Stimulated activated naive CD8-positive, alpha-beta T cell treated with anti-CD3 and anti-CD28 coated beads, Interleukin-15, Interleukin-2, amounts not matched to agents 100 U/mL and 50 U/mL, for 24 hours (primary cell): ENCODE measurements at places on chromosomes 6 and 20.

GRCh38 chr6:150001295-150002008 is 23.9 kb downstream of the RAET1L start:
- DNase-seq, result no peak

DNA sequence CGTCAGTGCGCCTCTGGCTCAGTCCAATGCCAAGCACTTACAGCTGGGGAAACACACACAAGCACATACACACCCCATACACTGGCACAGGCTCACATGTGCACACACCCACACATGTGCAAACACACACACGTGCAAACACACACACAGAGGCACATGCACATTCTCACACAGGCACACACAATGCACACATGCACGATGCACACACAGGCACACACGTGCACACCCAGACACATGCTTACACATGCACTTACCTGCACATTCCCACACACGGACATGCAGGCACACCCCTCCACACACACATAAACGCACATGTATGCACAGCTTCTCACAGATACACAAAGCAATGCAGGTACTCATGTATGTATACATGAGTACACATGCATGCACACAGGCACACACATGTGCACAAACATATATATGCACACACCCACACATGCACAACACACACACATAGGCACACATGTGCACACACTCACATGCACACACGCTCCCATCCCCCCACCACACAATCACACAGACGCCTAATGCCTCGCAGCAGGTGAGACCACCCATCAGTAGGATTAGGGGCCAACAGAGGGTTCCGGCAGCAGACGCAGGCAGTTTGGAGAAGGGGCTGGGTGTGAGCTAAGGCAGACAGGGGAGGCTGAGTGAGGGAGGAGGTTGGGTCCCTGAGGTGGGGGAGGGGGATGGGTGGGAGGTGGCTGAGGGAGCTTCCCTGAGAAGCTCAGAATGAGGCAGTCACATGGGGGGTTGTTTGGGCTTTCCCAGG is 71.2 kb upstream of the SLCO4A1 start:
- DNase-seq, result no peak

DNA sequence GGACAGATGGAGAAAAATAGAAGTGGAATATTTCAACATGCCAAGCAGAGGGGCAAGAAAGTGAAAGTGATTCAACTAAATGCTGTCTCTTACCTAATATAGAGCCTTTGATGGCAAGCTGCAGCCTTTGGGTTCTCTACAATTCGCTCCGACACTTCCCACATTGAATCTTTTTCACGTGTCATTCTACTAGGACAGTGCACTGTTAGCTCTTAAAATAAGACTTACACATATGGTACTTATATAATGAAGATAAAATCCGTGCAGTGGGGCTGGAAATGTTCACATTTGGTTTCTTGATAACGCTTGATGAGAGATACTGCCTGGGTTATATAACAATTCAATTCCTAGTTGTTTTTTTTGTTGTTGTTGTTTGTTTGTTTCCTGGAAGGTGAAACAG is 502.4 kb downstream of the LMBRD1 start:
- no peak for DNase-seq

DNA sequence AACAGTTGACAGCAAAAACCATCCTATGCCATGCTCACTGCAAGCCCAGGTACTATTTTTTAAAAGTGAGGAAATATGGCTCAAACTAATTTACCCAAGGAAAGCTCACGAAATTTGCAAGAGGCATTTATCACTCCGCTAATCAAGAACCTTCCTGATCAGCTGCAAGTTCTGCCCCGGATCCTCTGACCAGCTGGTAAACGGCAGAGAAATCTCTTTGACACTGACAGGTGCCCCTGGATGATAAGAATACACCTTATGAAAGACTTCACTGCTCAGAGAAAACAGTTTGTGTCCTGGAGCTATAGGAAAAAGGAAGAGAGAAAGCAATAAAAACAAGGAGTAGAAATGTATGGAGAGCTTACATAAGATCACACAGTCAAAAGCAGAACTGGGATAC is 6.4 kb downstream of the CNKSR3 start:
- DNase-seq, result no peak

GRCh38 chr6:69059413-69059812 is 424.3 kb downstream of the ADGRB3 start:
- DNase-seq, result no peak

GRCh38 chr6:131281471-131282270 is 146.4 kb downstream of the AKAP7 start:
- DNase-seq, result peak; percentile 52

DNA sequence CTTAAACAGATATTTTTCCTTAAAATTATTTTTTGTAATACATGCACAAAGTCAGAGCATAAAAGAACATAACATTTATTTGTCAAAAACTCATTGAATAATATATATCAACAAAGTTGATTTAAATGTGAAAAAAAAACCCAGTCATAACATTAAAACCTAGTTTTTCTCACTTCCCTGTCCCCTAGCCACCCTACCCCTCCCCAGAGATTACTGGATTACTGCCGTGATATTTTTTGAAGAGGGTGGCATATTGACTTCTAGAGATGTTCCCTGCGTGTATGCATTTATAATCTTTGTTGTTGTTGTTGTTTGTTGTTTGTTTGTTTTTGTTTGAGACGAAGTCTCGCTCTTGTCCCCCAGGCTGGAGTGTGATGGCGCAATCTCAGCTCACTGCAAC is 52.4 kb upstream of the ARMC2 start:
- no peak for DNase-seq

DNA sequence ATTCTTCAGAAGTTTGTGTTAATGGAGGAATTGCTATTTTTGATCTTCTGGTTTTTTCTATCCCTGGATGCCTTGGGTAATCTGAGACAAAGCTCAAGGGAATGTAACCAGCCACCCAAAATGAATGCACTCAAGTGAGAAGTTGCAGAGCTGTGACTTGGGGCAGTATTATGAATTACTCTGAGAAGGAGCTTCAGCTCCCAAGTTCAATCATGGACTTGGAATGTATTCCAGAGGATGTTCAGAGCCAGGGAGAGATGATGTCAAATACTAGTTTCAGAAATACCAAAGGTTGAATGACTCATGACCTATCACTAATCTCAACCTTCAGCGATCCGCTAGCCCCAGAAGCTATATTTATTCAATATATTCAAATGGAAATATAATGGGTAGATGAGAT is 375.2 kb upstream of the PLCB4 start:
- DNase-seq, result no peak

DNA sequence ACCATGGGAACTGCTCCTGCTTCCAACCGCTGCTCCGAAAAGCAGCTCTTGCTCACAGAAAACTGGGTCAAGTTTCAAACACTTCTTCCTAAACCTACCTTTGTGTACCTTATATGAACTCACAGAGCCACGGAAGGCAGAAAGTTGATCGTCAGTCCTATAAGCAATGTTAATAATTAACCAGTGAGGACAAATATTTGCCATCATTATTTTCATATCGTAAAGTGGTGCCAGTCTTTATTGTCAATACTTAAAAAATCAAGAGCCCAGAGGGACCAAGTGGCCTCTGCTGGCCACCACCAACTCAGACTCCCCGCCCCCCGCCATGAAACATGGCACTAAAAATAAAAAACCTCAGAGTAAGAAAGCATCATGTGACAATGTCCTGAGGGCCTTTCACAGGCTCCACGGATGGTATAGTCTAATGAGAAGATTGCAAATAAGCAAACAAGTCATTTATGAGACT is 9.1 kb upstream of the PBOV1 start:
- DNase-seq, result no peak

- DNase-seq, result no peak
Observed at GRCh38 chr6:17107863-17108262, 6.0 kb downstream of the STMND1 start.

GRCh38 chr20:32034581-32035425 is 17.2 kb upstream of the HCK start:
- DNase-seq, result no peak

DNA sequence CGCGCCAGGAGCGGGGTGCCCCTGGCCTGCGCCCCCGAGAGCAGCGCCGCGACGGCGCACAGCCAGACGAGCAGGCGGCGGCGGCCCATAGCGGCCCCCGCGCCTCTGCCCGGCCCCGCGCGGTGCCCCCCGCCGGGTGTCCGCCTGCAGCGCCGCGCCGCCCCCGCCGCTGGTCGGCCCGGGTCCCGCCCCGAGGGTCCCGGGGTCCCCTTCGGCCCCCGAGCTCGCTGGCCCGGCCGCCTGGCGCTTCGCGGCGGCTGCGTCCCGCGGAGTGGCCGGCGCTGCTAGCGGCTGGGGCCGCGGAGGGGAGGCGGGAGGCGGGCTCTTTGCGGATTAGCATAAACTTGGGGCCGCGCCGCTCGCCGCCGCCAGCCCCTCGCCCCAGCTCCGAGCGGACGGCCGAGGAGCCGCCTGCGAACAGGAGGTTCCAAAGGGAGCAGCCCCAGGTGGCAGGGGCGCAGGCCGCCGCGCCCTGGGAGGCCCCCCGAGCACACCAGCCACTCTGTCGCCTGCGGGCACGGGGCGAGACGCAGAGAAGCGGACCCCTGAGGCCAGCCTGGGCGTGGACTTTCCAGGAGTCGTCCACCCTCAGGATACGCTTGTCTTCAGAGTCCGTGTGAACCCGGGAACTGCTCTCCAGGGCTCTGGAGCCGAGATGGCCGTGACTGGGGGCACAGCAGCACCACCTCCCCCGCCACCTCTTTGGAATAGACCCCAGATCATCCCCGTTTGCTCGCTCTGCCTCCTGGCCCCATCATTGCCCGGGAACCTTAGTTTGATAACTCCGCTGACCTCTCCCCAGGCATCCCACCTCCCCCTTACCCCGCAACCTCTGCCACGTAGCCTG is at the start of gene EMILIN3:
TSS of gene EMILIN3 (minus strand) at position 273 of the 847 bp plus-strand sequence. CDS start at position 89, 184 bp downstream.
- no peak for DNase-seq

DNA sequence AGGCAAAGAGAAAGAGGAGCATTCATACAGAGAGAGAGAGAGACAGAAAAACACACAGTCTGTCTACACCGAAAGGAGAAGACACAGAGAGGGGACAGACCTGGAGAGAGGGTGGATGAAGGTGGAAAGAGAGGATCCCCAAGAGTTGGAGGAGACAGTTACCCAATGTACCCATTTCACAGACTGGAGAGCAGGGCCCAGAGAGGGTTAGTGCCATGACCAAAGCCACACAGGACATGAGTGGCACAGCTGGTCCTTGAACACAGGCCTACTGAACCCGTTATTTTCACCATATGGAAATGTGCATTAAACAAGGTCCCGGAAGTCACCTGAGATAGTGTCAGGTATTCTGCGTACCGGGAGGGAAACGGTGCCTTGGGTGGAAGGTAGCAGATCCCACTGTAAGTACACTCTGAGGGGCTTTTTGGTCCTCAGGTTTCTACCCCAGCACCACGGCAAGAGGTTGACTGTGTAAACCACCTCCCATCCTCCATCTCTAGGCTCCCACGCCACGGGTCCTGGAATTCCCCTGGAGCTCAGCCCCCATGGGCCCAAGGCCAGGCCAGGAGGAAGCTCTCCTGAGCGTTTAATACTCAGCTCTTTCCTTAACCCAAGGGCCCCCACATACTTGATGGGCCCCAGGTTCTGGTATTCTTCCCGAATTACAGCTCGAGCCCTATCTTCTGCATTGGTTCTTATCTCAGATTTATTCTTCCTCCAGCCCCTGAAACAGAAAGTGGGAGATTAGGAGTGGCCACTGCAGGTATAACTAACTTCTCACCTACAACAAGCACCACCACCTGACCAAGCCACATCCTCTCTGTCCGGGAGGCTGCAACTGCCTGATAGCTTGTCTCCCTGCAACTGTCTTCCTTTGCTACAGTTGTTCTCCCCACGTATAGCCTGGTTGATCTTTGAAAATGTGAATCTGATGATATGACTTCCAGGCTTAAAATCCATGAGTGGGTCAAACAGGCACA is 38.4 kb upstream of the OCSTAMP start:
- DNase-seq, result no peak

GRCh38 chr6:108277831-108278230 is 17.0 kb upstream of the SNX3 start:
- DNase-seq, result no peak

GRCh38 chr20:51577432-51578144 is 35.1 kb upstream of the NFATC2 start:
- no peak for DNase-seq

DNA sequence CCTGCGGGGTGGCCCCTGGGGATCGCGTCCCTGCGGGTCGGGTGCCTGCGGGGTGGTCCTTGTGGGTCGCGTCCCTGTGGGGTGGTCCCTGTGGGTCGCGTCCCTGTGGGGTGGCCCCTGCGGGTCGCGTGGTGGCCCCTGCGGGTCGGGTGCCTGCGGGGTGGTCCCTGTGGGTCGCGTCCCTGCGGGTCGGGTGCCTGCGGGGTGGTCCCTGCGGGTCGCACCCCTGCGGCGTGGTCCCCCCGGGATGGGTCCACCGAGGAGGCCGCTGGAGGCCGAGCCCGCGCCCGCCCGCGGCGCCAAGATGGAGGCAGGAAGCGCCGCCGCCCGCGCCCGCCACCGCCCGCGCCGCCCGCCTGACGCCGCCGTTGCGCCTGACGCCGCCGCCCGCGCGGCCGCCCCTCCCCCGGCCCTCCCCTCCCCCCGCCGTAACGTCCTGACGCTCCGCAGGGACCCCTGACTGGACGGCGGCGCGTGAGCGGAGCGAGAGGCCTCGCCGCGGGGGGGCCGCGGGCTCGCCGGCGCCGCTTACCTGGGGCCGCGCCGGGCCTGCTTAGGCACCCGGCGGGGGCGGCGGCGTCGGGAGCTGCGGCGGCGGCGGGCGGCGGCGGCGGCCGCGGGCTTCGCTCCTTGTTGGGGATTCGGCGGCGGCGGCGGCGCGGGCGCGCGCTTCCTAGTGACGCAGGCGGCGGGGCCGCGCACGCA is at the start of gene GMEB2:
TSS of gene GMEB2 (minus strand) at position 678 of the 705 bp plus-strand sequence. CDS start 7,704 bp downstream, outside the sequence.
- DNase-seq, result peak; percentile 78

- no peak for DNase-seq
Observed at GRCh38 chr6:43707269-43707668, 19.7 kb upstream of the MRPS18A start.

DNA sequence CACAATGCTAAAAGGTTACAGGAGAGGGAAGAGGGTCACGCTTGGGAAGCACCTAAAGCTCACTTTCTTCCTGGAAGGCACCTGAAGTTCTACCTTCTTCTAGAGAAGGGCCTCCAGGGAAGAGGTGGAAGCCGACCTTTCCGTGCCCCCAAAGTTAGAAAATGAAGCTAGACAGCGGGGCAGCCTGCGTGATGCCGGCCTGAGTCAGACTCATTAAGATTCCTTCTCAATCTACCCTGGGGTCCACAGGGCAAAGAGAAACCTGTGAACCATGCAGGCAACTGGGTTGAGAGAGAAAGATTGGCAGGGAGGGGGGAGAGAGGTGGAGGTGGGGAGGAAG is 54.8 kb upstream of the CCDC167 start:
- peak; percentile 26 for DNase-seq

GRCh38 chr6:40343318-40343876 is 243.8 kb downstream of the LRFN2 start:
- no peak for DNase-seq

DNA sequence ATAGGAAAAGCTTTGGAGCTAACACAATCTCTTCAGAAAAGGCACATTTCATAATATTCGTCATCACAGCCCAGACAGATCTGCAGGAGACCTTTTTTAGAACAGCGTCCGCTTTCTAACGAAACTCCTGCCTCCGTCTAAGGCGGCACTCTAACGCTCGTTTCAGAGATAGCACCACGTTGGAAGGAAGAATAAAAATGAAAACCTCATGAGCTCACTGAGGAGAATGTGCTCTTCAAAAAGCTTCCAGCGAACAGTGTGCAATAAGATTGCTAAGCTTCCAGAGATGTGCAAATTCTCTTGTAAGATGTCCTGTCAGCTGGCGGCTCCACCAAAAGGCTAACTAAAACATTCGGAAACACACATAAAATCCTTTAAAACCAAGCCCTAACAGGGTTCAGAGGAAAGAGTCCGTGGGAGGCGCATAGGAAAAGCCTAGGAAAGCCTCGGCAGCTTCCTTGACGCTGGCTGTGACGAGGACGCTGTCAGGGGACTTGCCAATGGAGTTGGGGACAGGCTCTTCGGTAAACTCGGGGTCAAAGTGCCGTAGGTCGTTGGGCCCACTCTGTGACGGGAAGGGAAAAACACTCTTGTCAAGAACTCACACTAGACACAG is 117.6 kb upstream of the SLC2A12 start:
- DNase-seq, result no peak
